ENCODE measurements at places on chromosomes 16 and 17. TPM values are rescaled to one million over a fixed set of nuclear protein-coding genes. Genes with fewer than 3 reads are reported as not detected.

Gene AMFR
- total RNA-seq, result 41.1 TPM

Gene SPATA22
- not detected for total RNA-seq

Gene HBA1
- not detected for total RNA-seq

Gene MFSD6L
- 1.9 TPM for total RNA-seq

Gene SPG7
- total RNA-seq, result 326 TPM

Gene TPSD1
- total RNA-seq, result not detected

Gene BCO1
- total RNA-seq, result 0.28 TPM
